COR-L47 (cell line): ENCODE measurements at places on chromosomes 1 and 21.

DNA sequence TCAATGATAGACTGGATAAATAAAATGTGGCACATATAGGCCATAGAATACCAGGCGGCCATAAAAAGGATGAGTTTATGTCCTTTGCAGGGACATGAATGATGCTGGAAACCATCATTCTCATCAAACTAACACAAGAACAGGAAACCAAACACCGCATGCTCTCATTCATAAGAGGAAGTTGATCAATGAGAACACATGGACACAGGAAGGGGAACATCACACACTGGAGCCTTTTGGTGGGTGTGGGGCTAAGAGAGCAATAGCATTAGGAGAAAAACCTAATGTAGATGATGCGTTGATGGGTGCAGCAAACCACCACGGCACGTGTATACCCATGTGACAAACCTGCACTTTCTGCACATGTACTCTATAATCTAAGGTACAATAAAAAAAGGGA, 883.4 kb upstream of the PRMT6 start:
- DNase-seq = no peak

DNA sequence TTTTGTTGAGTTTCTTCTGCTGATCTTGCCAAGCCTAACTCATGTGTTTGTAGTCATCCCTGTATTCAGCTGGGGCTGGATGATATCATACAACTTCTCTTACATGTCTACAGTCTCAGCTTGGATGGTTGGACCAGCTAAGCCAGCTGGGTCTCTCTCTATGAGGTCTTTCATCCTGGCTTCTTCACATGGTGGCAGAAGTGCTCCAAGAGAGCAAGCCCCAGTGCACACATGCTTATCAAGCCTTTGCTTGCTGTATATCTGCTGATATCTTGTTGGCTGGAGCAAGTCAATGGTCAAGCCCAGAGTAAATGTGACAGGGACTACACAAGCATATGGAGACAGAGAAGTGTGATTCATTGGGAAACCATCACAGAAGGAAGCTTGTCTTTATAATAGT, 29.2 kb upstream of the SLC44A5 start:
- DNase-seq = no peak

- DNase-seq = no peak
These were observed 7.3 kb upstream of the JUN start for GRCh38 chr1:58791106-58791505.

DNA sequence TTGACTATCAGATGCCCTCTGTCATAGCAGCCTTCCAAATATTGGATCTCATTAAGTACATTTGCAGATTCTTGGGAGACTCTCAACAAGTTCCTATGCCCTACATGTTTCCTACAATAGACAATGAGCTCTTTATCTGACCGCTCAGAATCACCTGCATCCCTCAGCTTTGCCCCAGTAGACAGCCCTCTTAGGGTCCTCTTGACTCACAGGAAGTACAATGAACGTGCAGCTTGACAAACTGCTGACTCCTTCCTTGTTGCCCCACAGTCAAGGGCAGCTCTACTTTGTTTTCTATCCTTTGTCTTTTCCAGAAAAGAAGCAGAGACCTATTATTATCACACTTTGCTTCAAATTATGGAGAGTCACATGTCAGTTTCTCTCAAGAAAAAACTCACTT, 27.6 kb downstream of the SLC44A5 start:
- peak; percentile 44 for DNase-seq

- DNase-seq = no peak
These were observed 27.9 kb downstream of the LRRC8B start for GRCh38 chr1:89552471-89553081.

DNA sequence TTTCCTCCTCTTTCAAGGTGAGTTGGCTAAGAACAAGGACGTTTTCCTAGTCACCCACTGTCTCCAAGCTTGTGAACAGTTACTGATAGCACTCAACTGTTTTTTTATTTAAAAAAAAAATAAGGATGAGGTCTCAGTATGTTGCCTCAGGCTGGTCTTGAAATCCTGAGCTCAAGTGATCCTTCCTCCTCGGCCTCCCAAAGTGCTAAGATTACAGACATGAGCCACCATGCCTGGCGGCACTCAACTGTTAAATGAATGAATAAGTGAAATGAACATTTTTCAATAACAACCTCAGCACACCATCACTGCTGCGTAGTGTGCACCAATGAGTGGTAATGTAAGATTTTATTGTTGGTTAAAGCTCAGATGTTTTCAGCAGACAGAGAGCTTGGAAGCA, 214.1 kb upstream of the NRIP1 start:
- DNase-seq = no peak

- no peak for DNase-seq
These were observed 3.9 kb upstream of the ZSCAN20 start for GRCh38 chr1:33468531-33468930.

DNA sequence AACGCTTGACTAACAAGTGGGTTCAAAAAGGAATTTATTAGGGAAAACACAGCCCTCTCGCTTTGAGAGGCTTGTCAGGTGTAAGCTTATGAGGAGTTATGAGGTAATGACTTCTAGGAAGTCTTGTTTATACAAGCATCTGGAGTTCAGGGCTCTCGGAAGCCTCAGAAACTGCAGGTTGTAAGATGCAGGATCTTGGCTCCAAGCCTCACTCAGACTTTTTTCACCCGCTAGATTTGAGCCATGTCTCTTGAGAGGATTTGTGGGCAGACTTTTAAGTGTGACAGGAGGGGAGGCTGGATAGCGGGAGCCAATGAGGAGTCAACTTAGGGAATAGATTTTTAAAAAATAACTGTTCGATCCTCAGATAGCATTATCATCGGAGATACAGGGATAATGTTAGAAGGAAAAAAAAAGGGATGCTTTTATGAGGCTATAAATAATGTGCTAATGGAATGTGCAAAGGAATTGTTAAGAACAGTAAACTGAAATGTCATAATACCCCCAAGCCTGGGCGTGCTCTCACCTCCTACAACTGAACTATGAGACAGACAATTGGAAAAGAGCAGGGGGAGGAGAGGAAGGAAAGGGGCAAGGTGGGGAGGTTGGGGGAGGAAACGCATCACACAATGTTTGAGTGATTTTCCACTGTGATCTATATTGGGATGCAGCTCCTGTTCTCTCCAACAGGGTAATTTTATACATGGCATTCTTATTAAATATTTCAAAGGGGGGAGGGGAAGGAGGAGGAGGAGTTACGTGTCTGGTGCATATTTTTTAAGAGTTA, 107.4 kb upstream of the ESRRG start:
- no peak for DNase-seq

DNA sequence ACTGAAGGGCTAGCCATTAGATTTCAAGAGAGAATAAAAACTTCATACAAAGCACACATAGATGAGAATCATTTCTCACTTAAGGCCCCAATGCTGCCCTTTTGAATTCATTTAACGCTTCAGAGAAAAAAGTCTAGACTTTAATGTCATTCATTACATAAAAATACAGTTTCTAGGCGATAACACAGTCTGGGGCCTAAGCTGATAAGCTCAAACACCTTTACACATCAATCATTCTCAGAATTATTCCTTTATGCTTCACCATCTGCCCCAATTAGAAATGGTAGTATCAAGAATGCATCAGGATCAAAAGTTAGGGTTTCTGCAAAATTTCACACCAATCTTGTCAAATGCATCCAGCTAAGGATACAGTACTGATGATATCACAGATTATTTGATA, 100.1 kb upstream of the HP1BP3 start:
- DNase-seq = no peak

DNA sequence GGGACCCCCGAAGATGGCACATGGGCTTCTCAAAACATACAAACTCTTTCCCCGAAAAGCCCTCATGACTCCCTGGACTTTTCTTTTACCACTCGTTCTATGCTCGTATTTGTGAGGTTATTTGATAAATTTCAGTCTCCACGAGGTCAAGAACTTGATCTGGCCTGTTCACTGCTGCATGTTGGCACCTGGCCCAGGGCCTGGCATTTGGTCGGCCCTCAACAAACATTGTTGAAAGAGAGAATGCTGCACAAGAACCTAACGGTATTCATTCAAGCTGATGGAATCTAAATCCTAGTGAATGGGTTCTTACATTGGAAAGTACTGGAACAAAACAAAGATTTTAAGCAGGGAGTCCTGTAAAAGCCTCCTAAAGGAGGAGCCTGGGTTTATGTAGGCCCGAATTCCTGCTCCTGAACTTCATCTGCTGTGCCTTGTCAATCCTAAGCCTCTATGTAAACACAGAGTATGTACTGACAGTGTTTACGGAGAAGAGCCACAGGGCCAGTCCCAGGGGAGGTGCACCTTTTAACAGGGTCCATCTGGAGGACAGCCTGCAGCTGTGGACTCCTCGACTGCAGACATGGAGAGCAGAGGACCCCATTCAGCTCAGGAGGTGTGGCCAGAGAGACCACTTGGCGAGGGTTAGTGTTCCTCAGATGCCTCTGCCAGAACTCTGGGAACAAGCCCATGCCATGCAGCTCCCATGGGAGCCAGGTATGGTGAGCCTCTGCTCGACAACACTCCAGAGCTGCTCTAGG, 46.9 kb downstream of the L1TD1 start:
- no peak for DNase-seq

- DNase-seq = no peak
These were observed 3.2 kb upstream of the PTPN7 start for GRCh38 chr1:202163281-202164270.

DNA sequence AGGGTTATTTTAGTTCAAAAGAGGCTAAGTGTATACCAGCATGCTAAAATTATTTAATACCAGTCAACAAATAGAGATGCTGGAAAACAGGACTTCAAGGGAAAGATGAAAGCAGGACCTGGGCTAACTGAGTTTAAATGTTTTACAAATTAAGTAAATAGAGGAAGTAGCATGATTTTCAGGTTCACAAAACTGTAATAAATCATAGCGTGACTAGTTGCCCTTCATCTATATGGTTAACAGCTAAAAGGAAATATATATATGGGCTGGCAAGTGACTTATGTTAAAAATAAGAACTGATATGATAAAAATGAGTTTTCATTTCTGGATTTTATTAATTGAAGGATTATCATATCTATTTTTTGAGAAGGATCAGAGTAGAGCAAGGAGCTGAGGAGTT, 25.6 kb downstream of the DPYD start:
- DNase-seq = no peak

GRCh38 chr21:34642211-34643075, 26.4 kb upstream of the CLIC6 start:
- DNase-seq = no peak

GRCh38 chr1:119733754-119734153, 22.0 kb downstream of the PHGDH start:
- no peak for DNase-seq

- DNase-seq = no peak
These were observed 105.6 kb downstream of the PTPRU start for GRCh38 chr1:29341936-29342335.

DNA sequence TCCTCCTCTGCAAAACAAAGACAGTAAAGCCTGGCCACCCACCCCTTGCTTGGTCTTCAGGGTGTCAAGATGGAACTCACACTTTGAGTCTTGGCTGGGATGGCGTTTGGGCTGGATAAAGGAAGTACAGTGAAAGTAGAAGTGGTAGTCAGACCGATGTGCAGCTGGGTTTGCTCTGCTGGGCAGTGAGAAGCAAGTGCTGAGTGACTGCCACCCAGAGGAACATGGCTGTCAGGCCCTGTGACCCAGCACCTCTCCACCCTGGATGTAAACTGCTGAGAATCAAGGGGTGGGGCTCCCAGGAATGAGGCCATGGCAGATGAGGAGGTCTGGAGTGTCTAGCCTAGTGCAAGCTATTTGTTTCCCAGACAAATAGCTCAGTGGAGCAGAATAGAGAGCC, 51.2 kb downstream of the POFUT2 start:
- no peak for DNase-seq

GRCh38 chr1:220917535-220918209, 38.4 kb downstream of the HLX start:
- DNase-seq = no peak

- DNase-seq = no peak
These were observed 185.0 kb downstream of the ZBTB18 start for GRCh38 chr1:244236101-244236500.

- DNase-seq = no peak
These were observed 1280.3 kb upstream of the B3GALT2 start for GRCh38 chr1:194466706-194467105.

DNA sequence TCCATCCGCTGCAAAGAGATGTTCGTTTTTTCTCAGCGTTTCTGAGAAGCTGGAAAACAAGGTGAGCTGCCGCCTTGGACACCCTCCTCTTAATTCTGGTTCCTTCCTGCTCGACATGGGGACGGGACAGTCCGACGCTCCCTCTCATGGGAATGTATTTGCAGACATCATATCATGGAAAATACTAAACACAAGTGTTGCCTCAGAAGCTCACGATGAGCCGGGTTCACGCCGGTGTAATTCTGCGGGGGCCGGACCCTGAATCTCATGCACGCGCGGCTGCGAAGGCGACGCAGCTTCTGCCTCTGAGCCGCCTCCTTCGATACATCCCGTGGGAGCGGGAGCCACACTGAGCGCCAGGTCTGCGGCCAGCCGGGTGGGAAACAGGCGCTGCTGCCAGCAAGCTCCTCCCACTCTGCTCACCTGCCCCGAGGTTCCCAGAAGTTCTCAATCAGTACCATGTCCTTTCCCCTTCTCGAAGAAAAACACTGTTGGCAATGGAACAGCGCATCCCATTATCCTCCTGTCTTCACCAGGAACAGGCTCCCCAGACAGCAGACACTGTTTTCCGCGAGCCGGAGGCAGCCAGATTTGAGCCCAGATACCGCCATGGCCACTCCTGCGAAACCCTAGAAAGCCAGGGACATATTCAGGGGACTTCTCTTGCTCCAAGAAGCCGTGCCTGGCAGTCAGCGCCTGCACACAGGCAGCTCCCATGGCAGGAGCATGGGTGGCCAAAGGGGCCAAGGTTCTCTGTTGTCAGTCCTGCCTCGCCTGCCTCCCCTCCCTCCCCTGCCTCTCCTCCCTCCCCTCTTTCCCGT, 98.0 kb downstream of the WDR4 start:
- DNase-seq = peak; percentile 56
